NCI-H526 (cell line): ENCODE measurements at places on chromosomes 3 and 15.

GRCh38 chr3:73461547-73461946 is 163.2 kb downstream of the PDZRN3 start:
- DNase-seq = no peak

GRCh38 chr3:23964537-23965235 is 19.6 kb downstream of the NR1D2 start:
- no peak for DNase-seq

DNA sequence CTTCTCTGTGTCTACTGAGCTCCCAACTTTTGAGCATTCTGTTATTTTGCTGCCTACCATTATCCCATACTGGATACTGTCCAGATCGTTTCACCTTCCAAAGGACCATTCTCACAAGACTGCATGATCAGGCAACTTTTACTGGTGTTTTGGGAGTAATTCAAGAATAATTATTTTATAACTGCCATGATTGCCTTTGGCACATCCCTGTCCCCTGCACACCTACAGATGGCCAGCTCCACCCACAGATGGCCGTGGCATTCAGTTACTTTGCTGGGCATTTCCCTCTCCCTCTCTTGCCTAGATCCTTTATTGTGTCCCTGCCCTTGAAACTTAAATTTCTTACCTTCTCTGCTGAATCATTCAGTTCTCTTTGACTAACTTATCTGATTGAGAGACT is 263.9 kb downstream of the DIPK2A start:
- DNase-seq = no peak

DNA sequence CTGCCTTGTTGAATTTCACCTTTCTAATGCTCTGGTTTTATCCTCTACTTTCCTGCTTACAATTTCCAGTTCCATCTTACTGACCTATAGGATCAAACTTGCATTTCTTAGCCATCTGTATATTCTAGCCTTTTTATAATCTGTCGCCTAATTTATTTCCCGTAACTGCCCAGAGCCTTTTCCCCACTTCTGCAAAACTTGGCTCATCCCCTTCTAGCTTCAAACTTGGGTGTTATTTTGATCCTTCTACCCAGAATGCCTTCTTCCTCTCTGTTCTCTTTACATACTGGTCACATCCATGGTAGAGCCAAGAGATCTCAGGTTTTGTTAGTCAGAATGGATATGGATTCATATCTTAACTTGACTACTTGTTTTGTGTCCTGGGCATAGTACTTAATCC is 2.6 kb downstream of the SACM1L start:
- no peak for DNase-seq

DNA sequence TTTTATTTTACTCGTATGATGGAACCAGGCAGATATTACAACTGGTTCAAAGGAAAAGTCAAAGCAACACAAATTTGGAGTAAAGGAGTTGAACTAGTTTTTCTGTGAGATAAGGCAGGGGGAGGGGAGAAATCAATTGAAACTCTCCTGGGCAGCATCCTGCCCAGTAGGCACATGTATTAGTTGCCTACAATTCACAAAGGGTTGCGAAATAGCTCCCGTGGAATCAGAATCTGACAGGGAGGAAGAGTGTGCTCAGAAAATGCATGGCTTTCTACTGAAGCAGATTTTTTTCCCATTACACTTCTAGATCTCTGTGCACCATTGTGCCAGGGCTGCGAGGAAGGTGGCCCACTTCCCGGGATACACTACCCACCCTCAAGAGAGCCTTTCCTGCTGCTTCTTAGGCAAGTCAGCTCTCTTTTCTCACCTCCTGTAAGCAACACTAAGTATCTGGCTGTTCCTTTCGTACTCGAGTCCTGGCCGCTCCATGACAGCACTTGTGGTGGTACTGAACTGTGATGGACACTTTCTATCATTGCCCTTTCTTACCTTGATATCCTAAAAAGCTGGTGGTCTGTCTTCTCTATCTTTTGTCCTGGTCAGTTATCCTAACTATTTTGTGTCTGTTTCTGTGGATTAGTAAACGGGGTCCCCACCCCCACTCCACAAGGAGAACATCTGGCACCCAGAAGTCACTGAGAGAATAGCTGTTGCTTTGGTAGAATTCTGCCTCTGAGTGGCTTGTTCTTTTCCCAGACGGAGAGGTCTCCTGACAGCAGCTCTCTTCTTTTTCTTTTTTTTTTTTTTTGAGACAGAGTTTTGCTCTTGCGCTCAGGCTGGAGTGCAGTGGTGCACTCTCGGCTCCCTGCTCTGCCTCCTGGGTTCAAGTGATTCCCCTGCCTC is 74.8 kb downstream of the RPL39L start:
- DNase-seq = no peak

DNA sequence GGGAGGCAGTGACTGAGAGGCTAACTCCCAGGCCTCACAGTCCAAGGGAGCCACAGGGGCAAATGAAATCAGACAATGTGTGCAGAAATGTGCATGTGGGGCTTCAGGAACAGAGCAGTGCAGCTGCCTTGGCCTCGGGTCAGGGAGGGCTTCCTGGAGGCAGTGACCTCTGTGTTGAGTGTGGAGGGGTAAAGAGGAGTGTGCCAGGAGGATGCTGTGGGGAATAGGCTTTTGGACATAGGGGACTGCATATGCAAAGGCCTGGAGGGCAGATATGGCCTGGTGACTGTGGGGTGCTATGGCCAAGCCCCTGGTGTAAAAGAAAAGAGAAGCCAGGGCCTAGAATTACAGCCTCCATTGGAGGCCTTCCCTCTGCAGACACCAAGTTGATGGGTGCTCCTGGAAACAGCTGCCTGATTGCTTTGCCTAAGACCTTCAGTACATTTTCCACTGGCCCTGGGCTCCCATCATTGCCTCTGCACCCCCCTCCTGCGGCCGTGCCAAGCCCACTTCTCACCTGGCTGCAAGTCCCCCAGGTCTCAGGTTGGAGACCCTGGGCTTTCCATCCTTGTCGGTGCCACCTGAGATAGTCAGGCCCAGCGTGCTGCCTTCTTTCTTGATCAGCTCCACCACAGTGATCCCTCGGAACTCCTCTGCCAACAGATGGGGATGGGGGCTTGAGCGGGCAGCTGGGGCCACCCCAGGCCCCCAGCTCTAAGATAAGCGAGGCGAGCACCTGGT is 15.1 kb downstream of the GRIP2 start:
- no peak for DNase-seq

GRCh38 chr15:65917407-65917756 is 48.1 kb downstream of the RAB11A start:
- DNase-seq = no peak

DNA sequence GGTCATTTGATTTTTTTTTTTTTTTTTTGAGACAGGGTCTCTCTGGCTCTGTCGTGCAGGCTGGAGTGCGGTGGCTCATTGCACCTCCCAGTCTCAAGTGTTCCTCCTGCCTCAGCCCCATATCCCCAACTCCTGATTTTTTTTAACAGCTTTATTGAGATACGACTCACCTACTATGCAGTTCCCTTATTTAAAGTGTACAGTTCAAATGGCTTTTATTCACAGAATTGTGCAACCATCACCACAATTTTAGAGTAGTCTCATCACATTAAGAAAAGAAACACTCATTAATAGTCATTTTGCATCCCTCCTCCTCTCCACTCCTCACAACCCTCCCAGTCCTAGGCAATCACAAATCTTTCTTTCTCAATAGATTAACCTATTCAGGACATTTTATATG is 1.9 kb upstream of the TRA2B start:
- DNase-seq = no peak

- DNase-seq = no peak
Observed at GRCh38 chr3:127671523-127672428, 976 bp upstream of the ABTB1 start.

GRCh38 chr15:66822114-66822513 is 120.1 kb downstream of the SMAD6 start:
- DNase-seq = no peak

- no peak for DNase-seq
Observed at GRCh38 chr15:64985366-64986033, 4.2 kb downstream of the SPG21 start.

- DNase-seq = no peak
Observed at GRCh38 chr15:74793135-74794028, 11.5 kb downstream of the CSK start.
